Thymus (tissue), 14 donors: ENCODE measurements at places on chromosomes 13 and 19. TPM values are rescaled to one million over a fixed set of nuclear protein-coding genes. Genes with fewer than 3 reads are reported as not detected.

Gene FUT2
- 0.66 TPM for total RNA-seq

Gene IGFL2
- total RNA-seq, result 0.61 TPM

Gene CYP4F2
- total RNA-seq, result 0.09 TPM

Gene TYROBP
- 52.6 TPM for total RNA-seq

Gene SHISA2
- total RNA-seq, result 9.0 TPM

Gene DCAF15
- 24.0 TPM for total RNA-seq

Gene ERICH4
- not detected for total RNA-seq

Gene CRB3
- total RNA-seq, result 1.1 TPM

Gene NEK5
- 0.28 TPM for total RNA-seq

Gene ZNF681
- 3.9 TPM for total RNA-seq

Gene NOTCH3
- total RNA-seq, result 14.8 TPM

Gene KL
- 1.6 TPM for total RNA-seq

Gene ZNF358
- 7.1 TPM for total RNA-seq

Gene GNG7
- total RNA-seq, result 0.71 TPM

Gene MAU2
- 16.9 TPM for total RNA-seq

DNA sequence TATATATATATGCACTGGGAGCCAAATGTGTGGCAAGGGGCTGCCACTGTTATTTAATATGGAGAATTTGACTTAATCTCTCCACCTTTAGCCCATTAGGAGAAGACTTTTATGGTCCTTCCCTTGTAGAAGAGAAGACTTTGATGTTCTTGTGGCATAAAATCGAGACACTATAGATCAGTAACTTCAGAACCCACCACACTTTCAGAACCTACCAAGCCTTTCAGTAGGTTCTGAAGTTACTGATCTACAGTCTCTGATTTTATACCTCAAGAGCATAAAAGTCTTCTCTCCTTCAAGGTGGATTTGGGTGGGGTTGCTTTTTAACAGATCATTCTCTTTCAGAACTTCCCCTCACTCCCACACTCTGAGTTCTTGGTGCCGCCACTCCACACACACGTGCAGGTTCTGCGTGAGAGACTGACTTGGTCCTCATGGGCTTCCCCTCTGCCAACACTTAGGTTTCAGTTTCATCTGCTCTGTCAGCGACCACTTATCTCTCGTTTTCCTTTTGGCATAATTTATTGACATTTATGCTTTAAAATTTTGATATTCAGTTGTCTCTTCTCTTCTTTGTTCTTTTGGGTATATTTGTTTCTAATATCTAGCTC is 213.4 kb upstream of the PCDH17 start:
- DNase-seq, result no peak

DNA sequence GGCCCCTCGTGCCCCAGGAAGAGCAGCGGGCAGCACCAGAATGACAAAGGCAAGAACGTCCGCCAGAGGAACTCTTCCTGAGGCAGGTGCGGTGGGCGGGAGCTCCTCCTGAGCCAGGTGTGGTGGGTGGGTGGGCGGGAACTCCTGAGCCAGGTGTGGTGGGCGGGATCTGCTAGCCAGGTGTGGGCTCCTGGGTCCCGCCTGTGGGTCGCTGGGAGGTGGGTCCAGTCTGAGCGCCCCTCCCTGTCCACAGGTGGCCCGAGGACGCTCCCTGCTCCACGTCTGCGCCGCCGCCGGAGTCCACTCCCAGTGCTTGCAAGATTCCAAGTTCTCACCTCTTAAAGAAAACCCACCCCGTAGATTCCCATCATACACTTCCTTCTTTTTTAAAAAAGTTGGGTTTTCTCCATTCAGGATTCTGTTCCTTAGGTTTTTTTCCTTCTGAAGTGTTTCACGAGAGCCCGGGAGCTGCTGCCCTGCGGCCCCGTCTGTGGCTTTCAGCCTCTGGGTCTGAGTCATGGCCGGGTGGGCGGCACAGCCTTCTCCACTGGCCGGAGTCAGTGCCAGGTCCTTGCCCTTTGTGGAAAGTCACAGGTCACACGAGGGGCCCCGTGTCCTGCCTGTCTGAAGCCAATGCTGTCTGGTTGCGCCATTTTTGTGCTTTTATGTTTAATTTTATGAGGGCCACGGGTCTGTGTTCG is 7.0 kb upstream of the HCN2 start:
- no peak for DNase-seq

- DNase-seq, result no peak
These were observed 2.2 kb downstream of the MAP2K7 start for GRCh38 chr19:7905859-7906258.

DNA sequence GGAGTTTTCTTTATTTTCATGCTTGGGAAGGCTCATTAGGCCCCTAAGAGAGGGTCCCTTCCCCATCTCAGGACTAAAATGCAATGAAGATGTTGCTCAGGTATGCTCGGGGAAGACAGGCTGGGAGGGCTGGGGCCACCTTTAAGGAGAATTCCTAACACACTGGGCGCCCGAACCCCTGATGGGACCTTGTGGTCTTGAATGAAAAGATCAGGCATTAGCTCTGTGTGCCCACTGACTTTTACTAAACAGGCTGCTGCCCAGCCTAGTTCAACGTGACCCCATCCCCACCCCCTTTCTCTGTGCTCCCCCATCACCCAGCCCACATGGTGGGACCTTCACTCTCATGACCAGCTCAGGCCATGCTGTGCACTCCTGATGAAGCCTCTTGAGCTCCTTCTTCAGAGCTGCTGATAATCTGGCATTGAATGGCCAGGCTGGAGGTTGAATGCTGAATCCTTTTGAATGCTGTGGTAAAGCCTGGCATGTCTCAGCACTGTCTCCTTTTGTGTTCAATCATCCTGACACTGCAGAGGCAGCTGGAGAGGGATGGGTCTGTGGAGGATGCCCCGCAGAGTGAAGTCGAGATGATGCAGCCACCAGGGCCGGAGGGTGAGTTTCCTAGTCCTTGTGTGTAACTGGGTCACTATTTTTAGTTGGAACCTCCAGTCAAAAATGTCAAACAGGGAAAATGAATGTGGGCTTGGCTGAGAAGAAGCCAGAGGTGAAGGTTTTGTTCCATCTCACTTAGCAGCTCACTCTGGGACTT is 209.1 kb downstream of the UQCRFS1 start:
- no peak for DNase-seq

- DNase-seq, result no peak
These were observed 174.6 kb downstream of the SUCLA2 start for GRCh38 chr13:47826471-47826870.

- no peak for DNase-seq
These were observed 1.4 kb downstream of the ING1 start for GRCh38 chr13:110714797-110715394.

DNA sequence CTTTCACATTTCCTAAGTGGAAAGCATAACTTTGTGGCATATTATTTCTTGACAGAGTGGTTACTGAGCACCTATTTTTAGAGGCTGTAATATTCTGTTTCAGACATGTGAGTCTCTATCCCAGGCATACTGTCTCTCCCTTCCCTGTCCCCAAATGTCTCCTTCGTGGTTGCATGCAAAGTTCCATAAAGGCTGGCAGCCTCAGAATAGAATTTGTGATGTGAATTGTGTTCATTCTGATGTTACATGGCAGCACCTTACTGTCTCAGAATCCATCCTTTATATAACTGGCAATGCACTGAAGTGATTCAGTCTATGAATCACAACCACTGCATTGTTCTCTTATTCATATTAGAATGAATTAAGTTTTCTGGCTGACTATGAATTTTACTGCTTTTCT is 89.0 kb upstream of the SLC7A1 start:
- DNase-seq, result no peak

DNA sequence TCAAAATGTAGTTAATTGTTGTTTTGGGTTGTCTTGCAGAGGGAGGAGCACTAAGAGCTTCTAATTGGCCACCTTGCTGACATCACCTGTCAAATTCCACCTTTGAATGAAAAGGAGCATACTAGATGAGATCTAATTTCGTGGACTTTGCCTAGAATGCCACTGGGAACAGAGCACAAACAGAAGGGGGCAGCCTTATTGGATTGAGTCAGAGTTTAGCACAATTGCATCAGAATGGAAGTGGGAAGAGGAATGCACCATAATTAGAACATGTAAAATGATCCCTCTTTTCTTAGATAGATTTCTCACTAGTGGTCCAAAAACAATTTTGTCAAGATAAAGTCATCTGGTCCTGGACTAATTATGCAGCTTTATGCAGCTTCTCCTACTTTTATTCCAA is 1552.2 kb downstream of the PCDH9 start:
- no peak for DNase-seq

DNA sequence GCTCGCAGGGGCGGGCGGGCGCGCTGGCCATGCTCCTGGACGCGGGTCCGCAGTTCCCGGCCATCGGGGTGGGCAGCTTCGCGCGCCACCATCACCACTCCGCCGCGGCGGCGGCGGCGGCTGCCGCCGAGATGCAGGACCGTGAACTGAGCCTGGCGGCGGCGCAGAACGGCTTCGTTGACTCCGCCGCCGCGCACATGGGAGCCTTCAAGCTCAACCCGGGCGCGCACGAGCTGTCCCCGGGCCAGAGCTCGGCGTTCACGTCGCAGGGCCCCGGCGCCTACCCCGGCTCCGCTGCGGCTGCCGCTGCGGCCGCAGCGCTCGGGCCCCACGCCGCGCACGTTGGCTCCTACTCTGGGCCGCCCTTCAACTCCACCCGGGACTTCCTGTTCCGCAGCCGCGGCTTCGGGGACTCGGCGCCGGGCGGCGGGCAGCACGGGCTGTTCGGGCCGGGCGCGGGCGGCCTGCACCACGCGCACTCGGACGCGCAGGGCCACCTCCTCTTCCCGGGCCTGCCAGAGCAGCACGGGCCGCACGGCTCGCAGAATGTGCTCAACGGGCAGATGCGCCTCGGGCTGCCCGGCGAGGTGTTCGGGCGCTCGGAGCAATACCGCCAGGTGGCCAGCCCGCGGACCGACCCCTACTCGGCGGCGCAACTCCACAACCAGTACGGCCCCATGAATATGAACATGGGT is 599 bp downstream of the ZIC2 start:
- DNase-seq, result no peak

GRCh38 chr13:46367617-46368327 is 19.3 kb downstream of the RUBCNL start:
- DNase-seq, result no peak

- no peak for DNase-seq
These were observed 490.0 kb upstream of the ATXN8OS start for GRCh38 chr13:69617587-69617986.

GRCh38 chr13:46665248-46665632 is 112.3 kb downstream of the LRCH1 start:
- no peak for DNase-seq

- DNase-seq, result no peak
These were observed 94.5 kb downstream of the GNG7 start for GRCh38 chr19:2607712-2608601.

GRCh38 chr13:63050287-63050686 is 1634.6 kb upstream of the PCDH20 start:
- DNase-seq, result no peak

DNA sequence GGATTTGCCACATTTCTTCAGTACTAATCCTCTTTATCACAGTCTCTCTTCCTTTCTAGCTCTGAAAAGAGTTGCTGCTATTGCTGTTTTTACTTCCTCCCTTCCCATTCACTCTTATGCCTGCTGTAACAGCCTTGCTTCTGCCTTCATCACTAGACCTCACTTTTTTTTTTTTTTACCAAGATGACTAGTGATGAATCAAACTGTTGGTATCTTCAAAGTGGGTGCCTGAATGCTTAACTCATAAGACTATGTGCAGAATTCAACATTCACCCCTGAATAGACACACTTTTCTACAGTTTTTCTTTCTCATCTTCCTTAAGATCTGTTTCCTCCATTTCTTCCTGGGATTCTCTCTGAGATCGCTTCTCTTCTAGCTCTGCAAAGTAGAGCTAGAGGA is 217.2 kb upstream of the HTR2A start:
- DNase-seq, result no peak

- DNase-seq, result no peak
These were observed 57.7 kb upstream of the TUBA3C start for GRCh38 chr13:19239114-19239860.

DNA sequence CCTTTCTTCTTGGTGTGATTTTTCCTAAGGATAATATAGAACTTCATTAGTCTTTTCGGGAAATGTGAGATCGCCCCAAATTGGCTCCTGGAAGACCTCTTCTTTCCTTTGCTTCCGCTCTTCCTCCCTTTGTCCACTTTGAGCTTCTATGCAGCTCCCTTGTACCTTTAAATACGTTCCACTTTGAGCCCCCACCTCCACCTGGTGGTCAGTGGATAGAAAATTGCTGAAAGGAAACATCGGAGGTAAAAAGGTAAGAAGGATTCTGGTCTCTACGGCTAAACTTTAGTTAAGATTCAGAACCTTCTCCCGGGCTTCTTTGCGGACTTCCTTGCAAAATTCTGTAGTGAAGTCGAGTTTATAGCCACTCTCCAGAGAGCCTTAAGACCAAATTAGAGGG is 55.0 kb upstream of the TM9SF2 start:
- DNase-seq, result no peak

GRCh38 chr19:54444737-54445136 is 4.3 kb upstream of the LENG8 start:
- DNase-seq, result no peak

- no peak for DNase-seq
These were observed 2.9 kb downstream of the SBNO2 start for GRCh38 chr19:1170938-1171754.

- DNase-seq, result no peak
These were observed 14.0 kb upstream of the PSMD8 start for GRCh38 chr19:38360351-38360750.

DNA sequence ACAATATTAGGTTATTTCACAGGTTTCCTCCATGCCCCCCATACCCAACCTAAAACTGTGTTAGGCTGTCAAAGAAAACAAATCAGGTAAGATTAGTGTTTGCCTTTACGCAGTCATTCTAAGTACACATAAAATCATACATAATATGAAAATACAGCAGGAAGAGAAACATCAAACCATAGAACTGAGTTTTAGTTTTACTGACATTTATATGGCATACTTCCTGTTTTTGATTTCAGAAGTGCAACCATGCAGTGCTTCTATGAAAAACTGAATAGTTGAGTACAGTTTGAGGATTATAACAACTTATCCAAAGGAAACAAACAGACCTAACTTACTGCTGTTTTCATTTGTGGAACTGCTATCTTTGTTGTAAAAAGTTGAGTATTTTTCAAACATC is 91.3 kb downstream of the KCNRG start:
- DNase-seq, result no peak

- DNase-seq, result no peak
These were observed 256.5 kb downstream of the UQCRFS1 start for GRCh38 chr19:28956421-28956820.

- DNase-seq, result no peak
These were observed 399.0 kb downstream of the DCT start for GRCh38 chr13:94080527-94080926.

- no peak for DNase-seq
These were observed 1.3 kb downstream of the BICRA start for GRCh38 chr19:47609906-47610894.

- no peak for DNase-seq
These were observed 7.1 kb downstream of the UBE2S start for GRCh38 chr19:55400281-55401087.

- DNase-seq, result no peak
These were observed 4.6 kb upstream of the MUC16 start for GRCh38 chr19:9014803-9015202.

- DNase-seq, result no peak
These were observed 29.4 kb downstream of the RFXAP start for GRCh38 chr13:36848199-36848982.

- no peak for DNase-seq
These were observed 276.9 kb downstream of the DCLK1 start for GRCh38 chr13:35854286-35854685.
